NAMALWA (cell line): ENCODE measurements at places on chromosomes 4 and X.

- DNase-seq, result no peak
Measured at GRCh38 chrX:13287816-13288215, 32.0 kb downstream of the ATXN3L start.

DNA sequence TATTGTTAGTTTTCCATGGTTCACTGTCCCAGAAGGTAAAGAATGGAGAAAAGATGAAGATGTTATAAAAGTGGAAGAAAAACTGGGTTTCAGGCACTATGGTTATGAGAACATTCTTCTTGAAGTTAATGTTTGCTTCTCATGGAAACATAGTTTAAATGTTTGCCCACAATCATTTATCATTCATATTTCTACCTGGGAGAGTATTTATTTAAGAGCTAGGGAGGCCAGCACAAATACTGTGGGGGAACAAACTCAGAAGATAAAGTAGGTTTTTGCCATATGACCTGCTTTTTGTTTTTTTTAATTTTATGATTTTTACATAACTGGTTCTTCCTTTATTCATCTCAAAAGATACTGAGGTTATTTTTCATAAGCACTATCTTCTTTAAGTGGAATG lies 96.8 kb downstream of the GC start:
- DNase-seq, result no peak

GRCh38 chrX:50081282-50081889 lies 119.4 kb downstream of the AKAP4 start:
- DNase-seq, result peak; percentile 5

GRCh38 chr4:173002830-173003561 lies 165.6 kb upstream of the GALNT7 start:
- no peak for DNase-seq

GRCh38 chr4:117596917-117597480 lies 437.3 kb upstream of the NDST3 start:
- no peak for DNase-seq

DNA sequence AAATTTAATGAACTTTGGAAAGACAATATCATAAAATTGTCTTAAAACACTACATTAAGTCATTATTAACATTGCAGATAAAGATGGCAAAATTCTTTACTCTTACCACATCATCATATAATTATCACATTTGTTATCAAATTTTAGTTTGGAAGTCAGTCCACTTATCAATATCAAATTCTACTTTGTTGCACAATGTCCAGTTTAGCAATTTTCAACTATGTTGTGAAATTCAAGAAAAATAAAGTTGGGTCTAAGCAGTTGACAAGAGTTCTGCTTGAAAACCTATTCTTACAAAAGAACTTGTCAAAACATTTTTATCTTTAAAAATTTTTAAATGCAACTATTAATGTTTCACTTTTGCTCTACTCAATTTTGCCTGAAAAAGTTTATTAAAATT lies 44.7 kb upstream of the TET2 start:
- no peak for DNase-seq
